ENCODE measurements at places on chromosomes 2 and 18. TPM values are rescaled to one million over a fixed set of nuclear protein-coding genes. Genes with fewer than 3 reads are reported as not detected.

The RESP18 gene
- total RNA-seq, result not detected

The LOXHD1 gene
- not detected for total RNA-seq

The KCNJ3 gene
- not detected for total RNA-seq

The REG1B gene
- not detected for total RNA-seq

Data from HepG2 (cell line).